NCI-H1092 (cell line): ENCODE measurements at places on chromosomes 3 and 15.
A peak's percentile ranks its signal among the peaks of the same experiment; 100 is the strongest.

GRCh38 chr15:80561500-80561899, 133.6 kb upstream of the ABHD17C start:
- DNase-seq, result no peak

DNA sequence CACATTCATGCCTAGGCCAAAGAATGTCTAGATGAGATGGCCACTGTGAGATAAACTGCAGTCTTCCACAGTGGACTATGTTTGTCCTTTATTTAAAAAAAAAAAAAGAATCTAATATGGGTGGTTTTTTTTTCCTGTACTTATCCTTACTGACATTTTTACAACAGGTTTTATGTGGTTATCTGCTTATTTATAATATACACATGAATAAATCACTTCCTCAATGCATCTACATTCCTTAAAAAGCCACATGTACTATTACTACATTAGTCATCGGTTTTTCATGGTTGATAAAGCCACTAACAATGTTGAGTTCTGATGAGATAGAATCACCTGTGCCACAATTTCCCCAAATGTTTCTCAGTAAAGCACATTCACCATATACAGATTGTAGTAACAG, 341.3 kb upstream of the THBS1 start:
- DNase-seq, result no peak

GRCh38 chr15:28953573-28954195, 67.9 kb downstream of the APBA2 start:
- no peak for DNase-seq

- DNase-seq, result no peak
Observed at GRCh38 chr3:179304605-179305004, 18.2 kb upstream of the ZNF639 start.

DNA sequence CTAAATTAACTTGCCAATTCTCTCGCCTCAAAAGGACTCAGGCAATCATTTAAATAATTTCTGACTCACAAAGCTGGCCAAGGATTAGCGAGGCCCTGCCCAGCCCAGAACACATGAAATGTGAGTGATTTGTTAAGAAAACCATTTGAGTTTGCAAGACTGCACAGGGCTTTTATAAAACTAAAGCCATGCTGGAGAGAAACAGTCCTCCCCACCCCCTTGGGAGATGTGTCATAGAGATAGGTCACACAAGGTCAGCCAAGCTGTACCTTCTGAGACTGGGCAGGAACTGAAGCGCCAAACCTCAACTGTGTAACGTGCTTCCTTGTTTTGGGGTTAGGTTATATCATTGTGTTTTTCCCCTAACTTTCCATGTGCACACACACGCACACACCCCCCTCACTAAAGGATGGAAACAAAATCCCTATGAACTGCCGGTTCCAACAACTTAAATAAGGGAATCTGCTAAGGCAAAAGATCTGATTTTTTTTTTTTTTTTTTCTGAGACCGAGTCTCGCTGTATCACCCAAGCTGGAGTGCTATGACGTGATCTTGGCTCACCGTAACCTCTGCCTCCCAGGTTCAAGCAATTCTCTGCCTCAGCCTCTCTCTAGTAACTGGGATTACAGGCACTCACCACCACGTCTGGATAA, 8.1 kb downstream of the SPATA12 start:
- DNase-seq, result no peak

- no peak for DNase-seq
Observed at GRCh38 chr15:70748281-70748747, 15.0 kb downstream of the UACA start.

DNA sequence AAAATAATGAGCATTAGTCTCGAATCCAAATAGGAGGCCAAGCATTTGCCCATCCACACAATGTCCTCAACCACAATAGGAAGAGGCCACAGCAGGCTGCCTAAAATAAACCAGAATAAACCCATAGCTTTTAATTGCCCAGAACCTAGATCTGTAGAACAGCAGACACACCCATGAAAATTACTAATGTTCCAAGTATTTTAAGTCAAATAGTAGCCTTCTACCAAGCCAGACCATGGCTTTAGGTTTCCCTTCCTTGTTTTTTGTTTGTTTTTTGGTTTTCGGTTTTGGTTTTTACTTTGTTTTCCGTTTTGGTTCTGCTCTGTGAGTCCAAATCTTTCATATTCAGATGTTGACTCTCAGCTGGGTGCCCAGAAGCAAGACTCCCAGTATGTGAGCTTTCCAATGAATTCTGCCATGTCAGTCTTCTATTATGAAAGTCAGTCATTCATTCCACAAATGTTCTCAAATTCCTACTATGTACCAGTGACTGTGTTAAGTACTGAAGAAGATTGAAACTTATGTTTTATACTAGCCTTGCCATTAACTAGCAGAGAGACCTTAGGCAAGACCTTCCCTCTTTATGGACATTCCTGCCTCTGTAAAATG, 57.8 kb upstream of the BOC start:
- DNase-seq, result no peak

GRCh38 chr15:69926006-69926405, 171.7 kb downstream of the TLE3 start:
- no peak for DNase-seq

DNA sequence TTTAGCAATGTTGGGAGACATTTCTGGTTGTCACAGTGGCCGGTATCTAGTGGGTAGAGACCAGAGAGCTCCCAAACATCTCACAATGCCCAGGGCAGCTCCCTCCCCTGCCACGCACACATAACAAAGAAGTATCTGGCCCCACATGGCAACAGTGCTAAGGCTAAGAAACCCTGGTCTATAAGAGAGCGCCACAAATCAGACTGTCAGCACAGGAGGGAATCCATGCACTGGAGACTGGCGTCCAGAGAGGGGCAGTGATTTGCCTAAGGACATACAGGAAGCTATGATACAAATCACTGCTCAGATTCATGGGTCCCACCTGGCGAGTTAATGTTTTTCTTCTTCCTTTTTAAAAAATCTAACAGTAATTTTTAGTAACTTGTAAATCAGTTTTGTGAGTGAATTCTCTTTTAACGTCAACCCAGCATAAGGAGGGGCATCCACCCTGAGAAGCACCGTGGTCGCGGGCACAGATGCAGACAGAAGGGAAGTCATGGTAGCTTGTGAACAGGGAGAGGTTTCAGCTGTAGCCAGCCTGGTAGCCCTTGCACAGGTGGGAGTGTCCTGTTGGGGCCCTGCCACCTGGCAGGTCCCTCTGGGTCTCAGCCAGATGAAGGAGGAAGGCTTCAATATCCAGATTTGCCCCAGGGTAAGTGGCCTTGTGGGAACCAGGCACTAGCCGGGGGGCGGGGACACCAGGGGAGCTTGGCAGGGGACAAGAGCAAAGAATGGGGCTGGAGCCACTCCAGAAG, 8.7 kb downstream of the ISG20 start:
- DNase-seq, result no peak

DNA sequence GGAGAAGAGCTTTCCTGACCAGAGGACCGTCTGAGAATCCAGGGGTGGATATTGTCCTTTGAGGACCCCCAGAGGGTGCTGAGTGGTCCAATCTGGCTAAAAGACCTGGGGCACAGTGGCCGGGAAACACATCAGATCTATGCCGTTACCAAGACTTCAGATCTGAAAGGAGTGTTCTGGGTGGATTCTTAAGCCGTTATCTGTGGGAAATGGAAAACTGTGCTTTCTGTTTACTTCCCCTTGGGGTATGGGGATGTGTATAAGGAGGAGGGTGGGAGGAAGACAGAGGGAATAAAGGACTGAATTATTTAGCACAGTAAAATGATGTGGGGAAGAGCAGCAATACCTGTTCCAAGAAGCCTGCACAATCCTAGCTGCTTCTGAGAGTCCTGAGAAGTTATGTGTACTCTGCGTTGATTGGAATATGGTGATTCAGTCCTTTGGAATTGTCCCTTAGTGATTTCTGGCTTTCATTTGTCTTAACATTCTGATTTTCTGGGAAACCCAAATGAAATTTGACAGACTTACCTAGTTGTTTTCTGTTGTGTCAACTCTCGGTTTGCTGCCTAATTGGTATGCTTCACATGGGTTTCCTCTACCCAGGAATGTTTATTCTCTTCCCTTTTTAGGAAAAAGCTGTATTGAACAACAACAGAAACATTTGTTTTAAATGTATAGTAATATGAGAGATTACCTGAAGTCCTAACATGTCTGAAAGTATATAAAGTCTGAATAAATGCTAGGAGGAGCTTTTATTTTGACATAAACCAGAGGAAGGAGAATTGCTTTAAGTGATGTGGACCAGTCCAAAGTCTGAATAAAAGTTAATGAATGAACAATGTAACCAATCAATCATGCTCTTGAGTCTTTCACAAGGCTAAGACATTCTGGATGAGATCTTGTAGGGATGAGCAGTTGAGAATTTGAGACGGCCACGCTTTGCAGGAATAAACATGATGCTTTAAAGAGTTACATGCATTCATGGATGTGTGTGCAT, 427.1 kb upstream of the C2CD4B start:
- DNase-seq, result no peak

DNA sequence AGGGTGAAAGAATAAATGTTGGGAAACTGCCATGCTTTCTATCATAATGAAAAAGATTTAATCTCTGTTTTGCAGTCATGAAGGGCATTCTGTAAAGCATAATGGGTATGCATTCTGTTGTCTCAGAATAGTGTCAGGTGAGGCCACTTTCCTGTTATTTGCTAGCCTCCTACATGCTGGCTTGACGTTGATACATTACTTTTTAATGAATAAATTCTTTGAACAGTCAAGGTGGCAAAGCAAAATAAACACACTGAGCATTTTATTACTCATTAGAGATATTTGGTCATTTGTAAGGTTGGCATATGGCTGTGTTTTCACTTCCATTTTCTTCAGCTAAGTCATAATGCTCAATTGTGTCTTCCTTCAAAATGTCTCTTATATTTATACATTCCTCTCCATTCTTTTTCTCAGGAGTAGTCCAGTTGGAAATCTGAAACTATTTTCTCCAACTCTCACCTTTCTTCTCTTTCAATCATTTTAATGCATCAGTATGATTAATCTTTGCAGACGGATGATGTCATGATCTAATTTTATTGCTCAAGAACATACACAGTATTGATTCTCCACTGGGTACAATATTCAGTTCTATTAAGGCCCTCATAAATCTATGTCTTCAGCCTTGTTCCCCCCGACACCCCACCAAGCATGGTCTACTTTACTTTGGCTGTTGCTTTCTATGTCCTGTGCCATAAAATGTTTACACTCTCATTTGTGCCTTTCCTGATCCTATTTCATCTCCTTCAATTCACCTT, 290.7 kb downstream of the GBE1 start:
- DNase-seq, result no peak

DNA sequence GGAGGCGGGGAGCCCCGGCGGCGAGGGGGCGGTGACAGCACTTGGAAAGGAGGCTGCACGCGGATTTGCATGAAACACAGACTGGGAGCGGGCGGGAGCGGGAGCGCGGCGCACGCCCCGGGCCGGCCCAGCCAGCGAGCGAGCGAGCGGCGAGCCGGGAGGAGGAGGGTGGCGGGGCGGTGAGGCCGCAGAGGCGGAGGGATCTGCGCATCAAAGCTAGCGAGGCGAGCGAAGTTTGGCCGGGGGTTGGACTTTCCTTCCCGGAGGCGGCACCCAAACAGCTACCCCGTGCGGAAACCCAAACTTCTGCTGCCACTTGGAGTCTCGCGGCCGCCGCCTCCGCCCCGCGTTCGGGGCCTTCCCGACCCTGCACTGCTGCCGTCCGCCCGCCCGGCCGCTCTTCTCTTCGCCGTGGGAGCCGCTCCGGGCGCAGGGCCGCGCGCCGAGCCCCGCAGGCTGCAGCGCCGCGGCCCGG, at the start of gene SMAD3:
TSS of gene SMAD3 (plus strand) at position 72 of the 475 bp plus-strand sequence. CDS start 553 bp downstream, outside the sequence.
- DNase-seq, result no peak

DNA sequence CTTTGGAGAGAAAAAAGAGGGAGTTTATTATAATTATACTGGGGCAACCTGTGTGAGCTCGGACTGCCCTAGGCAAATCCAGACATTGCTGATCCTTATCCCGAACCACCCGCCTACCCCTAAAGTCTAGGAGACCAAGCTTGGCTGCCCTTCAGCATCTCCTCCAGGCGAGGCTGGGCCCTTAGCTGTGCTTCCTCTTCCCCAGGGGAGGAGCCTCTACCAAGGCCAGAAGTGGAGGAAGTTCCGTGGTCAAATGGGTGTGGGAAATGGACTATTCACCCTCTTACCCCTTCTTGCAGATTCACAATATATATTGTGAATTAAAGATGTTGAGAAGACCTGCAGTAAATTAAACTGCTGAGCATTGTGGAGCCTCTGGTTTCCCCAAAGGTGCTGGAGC, 158.3 kb upstream of the HES1 start:
- DNase-seq, result no peak

GRCh38 chr3:98556164-98557130, 24.7 kb downstream of the GPR15 start:
- DNase-seq, result no peak

DNA sequence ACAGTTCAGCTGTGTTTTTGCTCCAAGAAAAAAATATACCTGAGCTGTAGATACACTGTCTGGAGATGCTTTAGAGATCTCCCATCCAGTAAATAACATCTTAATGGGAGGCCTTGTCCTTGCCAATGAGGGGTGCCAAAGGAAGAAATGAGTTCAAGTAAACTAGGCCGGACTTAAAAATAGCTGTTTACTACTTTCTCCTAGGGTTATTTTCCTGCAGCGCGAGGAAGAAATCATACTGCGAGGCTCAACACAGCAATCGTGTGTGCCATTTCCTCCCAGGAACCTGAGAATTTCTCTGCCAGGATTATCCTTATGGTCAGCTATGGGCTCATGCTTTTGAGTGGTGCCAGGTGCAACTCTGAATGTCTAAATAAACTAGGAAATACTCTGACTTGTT, 71.9 kb downstream of the CMTM8 start:
- DNase-seq, result no peak

GRCh38 chr3:178263236-178263916, 272.9 kb upstream of the KCNMB2 start:
- DNase-seq, result no peak

GRCh38 chr3:46699676-46700523, 1.3 kb upstream of the TMIE start:
- DNase-seq, result no peak

- DNase-seq, result no peak
Observed at GRCh38 chr15:53984221-53984620, 6.0 kb downstream of the UNC13C start.

DNA sequence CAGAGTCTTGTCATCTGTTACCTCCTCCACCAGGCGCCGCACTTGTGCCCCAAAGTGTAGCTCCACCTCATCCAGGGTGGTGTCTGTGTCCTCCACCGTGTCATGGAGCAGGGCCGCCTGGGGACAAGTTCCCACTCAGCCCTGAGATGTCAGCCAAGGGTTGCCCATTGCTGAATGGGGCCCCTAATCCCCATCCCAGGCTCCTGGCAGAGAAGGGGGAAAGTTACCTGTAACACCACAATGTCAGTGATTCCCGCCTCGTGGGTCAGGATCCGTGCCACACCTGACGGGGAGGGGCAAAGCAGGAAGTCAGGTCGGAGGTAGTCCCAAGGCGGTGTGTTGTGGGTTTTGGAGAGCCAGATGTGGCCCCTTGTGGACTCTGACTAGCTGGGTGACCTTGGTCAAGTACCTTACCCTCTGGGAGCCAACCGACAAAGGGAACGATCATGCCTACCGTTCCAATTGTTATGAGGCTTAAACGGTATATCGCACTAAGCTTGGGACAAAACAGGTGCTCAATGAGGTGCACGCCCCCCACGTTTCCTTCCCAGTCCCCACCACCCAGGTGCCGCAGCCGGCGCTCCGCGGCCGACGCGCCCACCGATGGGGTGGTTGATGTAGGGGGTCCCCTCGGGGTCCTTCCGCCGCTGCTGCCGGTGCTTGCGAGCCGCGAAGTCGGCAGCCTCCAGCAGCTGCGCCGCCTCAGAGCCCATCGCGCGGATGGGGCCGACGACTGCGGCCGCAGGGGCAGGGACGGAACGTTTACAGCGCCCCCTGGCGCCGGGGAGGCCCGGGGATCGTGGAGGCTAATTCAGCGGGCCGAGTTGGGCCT, at the start of gene HDDC3:
TSS of gene HDDC3 (minus strand) at position 722 of the 832 bp plus-strand sequence. CDS start at position 713, 9 bp downstream.
- peak; percentile 56 for DNase-seq
